BJ (cell line): ENCODE measurements at places on chromosomes 16 and 17.
A peak's percentile ranks its signal among the peaks of the same experiment; 100 is the strongest.

DNA sequence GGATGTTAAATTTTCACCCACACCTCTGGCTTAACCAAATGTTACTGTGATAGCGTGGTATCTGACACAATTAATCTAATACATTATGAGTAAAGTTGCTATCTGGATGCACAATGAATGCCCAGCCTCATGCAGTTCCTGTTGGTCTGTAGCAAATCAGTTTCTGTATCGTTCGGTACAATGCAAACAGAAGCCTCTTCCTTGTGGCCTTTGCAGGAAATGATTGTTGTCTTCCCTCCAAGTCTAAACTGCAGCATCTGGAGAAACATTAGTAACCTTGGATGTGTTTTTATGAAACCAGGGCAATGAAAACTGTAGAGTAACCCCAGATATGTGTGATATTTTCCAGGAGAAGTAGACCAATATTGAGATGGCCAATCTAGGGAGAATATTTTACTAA lies 46.8 kb downstream of the CYB561 start:
- peak; percentile 41 for DNase-seq

DNA sequence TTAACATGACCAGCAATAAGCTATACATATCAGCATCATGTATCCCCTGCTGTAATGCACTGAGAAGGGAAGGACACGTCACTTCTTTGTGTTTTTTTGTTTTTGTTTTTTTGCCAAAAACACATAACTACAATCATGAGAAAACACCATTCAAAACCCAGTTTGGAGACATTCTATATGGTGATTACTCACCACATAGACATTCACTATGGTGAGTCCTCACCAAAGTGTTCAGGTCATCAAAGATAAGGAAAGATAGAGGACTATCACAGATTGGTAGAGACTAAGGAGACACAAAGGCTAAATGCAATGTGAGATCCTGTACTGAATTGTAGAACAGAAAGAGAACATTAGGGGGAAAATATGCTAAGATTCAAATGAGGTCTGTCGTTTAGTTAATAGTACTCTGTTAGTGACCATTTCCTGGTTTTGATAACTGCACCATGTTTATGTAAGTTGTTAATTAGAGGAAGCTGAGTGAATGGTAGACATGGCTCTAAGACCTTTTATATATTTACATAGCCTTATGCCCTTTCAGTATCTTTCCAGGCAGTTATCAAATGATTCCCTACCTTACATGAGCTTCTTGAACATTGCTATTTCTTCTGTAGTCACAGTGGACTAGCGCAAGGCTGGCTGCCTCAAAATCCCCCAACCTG lies 46.6 kb downstream of the PIK3R5 start:
- no peak for DNase-seq

- no peak for DNase-seq
Measured at GRCh38 chr16:67546761-67547422, 15.4 kb upstream of the CTCF start.

DNA sequence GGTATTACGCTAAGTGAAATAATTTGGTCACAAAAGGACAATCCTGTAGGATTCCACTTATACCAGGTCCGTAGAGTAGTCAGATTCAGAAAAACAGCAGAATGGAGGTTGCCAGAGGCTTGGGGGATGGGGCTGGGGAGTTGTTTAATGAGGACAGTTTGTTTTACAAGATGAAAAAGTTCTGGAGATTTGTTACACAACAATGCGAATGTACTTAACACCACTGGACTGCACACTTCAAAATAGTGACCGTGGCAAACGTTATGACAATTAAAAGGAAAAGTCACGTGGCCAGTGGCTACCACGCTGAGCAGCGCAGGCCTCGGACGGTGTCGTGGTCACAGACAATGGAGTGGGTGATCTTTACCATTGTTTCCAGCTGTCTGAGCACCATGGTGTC lies 338.1 kb downstream of the SEC14L1 start:
- DNase-seq = no peak

DNA sequence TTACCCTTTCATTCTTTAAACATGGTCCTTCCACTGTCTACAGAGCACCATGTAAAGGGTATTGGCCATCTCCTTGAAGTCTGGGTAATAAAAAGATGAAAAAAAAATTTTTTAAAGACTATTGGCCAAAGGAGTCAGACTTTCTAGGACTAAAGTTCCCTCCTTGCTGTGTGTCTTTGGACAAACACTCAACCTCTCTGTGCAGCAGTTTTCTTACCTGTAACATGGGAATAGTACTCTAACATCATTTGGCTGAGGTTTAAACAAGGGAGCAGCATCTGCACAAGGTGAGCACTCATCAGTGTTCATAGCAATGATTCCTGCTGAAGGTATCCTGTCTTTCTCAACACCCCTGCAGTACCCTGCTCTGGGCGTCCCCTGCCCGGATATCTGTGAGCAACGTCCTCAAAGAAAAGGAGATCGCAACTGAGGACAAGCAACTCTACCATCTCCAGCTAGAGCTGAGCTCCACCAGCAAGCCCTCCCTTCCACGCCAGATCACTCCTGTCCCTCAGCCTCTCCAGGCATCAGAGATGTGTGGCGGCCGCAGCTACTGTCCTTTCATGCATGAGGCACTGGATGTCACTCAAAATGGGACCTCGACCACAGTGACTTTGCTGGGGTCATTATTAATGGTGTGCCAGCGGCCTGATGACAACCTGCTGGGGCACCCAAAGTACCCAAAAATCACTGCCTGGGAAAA lies 29.5 kb upstream of the RPH3AL start:
- no peak for DNase-seq

DNA sequence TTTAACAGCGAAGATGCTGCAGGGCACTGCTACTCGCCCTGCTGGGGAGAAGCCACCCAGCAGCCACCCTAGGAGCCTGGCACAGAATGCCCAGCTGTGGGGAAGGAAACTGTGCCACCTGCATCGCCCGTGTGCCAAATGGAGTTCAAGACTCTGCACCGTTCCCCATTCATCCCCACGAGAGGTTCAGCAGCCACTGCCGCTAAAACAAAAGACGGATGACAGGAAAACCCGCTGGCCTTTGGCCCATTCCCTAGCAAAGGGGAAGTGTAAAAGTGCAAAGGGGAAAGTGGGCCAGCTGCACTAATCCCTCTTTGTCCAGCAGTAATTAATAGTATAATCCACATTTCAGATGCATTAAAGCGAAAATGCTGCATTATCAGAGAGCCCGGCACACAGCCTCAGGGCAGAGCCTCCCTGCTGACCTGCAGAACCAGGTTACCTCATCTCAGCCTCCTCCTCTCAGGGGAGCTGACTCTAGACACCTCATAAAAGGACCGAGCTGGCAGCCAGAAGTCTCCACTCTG lies 37.7 kb downstream of the ZFHX3 start:
- DNase-seq = no peak

GRCh38 chr17:45575126-45575885 lies 84.8 kb upstream of the PLEKHM1 start:
- no peak for DNase-seq

GRCh38 chr17:62892870-62893338 lies 73.1 kb upstream of the TANC2 start:
- DNase-seq = peak; percentile 33

DNA sequence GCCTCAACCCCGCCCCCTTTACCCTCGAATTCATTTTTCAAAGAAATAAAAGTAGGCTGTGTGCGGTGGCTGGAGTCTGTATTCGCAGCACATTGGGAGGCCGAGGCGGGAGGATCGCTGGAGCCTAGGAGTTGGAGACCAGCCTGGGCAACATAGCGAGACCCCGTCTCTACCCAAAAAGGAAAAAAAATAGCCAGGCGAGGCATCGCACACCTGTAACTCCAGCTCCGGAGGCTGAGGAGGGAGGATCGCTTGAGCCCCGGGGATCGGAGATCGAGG lies 671 bp upstream of the TOP2A start:
- no peak for DNase-seq

DNA sequence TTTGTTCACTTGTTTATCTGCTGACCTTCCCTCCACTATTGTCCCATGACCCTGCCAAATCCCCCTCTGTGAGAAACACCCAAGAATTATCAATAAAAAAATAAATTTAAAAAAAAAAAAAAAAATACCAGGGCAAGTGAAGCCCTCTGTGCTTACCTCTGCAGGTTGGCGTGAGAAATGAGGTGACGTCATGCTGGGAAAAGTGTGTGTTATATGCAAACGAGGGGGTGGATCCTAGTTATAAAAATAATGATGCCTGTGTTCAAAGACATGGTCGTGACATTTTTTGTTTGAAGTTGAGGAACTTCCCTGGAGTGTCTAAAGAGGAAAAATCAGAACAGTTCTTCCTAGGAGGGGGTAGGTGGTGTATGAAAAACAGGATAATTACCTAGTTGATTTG lies 20.2 kb downstream of the TMC7 start:
- no peak for DNase-seq

DNA sequence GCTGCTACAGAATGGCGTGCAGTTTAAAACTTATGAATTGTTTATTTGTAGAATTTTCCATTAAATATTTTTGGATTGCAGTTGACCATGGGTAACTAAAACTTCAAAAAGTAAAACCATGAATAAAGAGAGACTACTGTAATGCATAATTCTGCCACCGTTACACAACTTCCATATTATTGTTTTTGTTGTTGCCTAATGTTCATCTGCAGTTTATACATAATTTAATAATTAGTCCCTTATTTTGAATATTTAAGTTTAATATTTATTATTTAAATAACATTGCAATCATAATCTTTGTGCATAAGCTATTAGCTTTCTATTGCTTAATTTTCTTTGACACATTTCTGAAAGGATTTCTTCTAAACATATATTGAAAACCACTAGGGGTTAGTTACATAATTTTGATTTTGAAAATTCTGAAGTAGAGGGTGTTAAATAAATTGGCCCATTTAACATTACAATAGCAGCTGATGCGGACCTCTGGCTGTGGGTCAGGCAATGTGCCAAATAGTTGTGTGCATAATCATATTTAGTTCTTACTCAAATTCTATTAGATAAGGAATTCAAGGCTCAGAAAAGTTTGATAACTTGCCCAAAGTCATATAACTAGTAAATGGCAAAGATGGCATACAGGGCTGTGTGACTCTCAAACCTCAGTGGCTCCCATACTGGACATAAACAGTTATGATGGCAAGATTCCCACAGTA lies 31.1 kb downstream of the PPM1E start:
- peak; percentile 31 for DNase-seq

DNA sequence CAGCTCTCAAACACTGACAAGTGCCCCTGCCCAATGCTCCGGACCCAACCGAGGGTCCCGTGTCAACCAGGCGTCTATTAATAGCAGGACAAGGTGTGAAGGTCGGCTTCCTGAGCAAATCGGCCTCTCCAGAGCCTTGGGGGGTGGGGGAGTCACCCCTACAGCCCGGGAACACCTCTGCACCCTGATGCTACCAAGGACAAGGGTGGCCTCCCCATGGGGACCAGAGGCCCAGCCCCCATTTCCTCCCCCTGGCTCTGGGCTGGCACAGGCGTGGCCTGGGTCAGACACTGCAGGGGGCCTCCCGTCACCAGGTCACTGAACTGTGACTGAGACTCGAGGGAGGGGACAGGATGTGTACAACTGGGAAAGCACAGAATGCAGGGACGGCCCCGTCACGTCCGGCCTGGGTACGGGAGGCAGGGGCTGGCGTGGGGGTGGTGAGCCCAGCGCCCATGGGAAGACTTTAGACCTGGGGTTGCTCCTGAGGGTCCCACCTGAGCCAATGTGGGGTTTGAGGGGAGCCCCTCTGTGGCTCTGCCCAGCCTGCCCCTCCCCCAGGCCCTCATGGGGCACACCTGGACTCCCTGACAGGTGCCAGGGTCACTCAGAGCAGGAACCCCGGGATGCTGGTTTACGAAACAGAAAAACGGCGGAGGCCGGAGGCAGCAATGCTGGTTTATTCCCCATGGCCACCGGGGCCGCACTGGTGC lies 579 bp upstream of the CYBA start:
- DNase-seq = no peak
